ENCODE measurements at places on chromosomes 1 and 21. TPM values are rescaled to one million over a fixed set of nuclear protein-coding genes. Genes with fewer than 3 reads are reported as not detected.

- peak; percentile 84 for DNase-seq
Observed at GRCh38 chr1:184792450-184792969, 37.9 kb upstream of the EDEM3 start.

- DNase-seq: no peak
Observed at GRCh38 chr21:41966041-41966833, 12.4 kb upstream of the C2CD2 start.

DNA sequence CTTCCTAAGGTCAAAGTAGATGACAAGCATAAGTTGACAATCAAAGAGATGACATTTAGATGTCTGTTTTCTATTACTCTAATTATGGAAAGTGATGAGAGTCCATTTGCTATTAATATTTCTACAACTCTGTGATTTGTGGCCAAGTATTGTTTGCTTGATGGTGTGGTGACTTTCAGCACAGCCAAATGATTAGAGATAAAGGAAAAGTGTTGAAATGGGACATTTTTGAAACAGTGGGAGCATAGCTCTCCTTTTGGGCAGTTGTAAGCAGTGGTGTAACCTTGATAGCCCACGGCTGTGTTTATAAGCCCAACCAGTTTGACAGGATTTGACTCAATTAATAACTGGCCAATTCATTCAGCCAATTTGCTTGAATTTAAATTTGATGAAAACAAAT lies 31.6 kb downstream of the ZC3H11B start:
- no peak for DNase-seq

DNA sequence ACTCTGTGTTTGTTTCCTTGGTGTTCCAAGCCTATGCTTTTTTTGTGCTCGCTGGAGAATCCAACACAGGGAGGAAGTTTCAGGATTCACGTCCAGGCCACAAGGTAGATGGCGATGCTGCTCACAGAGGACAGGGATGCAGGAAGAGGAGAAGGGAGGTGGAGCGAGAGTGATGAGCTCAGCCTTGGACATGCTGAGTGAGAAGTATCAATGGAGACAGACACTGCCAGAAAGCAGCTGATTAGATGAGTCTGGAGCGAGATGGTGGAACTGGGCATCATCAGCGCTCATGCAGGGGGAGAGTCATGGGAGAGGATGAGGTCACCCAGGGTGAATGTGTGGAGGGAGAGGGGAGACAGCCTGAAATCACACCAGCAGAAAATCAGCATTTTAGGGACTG lies 110.0 kb downstream of the GLUL start:
- no peak for DNase-seq

GRCh38 chr1:7539769-7540175 lies 231.3 kb upstream of the VAMP3 start:
- no peak for DNase-seq

DNA sequence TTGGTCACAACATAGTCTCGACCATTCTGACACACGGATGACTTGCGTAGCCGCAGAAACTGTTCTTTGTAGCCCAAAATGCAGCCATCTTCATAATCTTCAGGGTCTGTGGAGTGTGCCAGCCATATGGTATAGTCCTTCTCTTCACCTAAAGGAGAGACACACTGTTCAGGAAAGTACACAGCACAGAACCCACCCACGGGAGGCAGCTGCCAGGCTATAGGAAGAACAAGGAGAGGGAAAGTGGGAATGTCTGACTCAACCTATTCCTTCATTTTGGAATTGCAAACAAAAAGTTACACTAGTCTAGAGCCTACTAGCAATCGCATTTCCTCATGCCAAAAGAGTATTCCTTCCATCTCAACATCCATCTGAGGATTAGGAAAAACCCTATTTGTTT lies 16.2 kb upstream of the MYBPHL start:
- DNase-seq: no peak

Gene SPRR4
- total RNA-seq: not detected

Gene BACH1
- total RNA-seq: 49.3 TPM

Gene HCRTR1
- not detected for total RNA-seq

Gene LRRC71
- total RNA-seq: not detected

Gene C1orf141
- total RNA-seq: not detected
